ENCODE measurements at places on chromosomes 5 and 9.

GRCh38 chr5:54927097-54927746 lies 58.2 kb downstream of the ESM1 start:
- DNase-seq = no peak

- peak; percentile 14 for DNase-seq
These were observed 45.1 kb downstream of the S1PR3 start for GRCh38 chr9:89036383-89036782.

DNA sequence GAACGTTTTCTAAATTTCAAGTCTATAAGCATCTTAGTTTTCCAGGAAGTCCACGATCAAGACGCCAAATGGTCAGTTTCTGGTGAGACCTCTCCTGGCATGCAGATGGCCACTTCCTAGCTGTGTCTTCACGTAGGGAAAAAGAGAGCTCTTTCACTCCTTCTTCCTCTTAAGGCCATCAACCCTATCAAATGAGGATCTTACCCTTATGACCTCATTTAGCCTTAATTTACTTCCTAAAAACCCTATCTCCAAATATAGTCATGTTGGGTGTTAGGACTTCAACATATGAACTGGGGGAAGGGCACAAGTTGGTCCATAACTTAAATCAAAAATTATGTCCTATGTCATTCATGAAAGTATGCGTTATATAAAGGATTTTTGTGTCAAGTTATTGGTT lies 229.5 kb downstream of the ARL15 start:
- DNase-seq = peak; percentile 51

DNA sequence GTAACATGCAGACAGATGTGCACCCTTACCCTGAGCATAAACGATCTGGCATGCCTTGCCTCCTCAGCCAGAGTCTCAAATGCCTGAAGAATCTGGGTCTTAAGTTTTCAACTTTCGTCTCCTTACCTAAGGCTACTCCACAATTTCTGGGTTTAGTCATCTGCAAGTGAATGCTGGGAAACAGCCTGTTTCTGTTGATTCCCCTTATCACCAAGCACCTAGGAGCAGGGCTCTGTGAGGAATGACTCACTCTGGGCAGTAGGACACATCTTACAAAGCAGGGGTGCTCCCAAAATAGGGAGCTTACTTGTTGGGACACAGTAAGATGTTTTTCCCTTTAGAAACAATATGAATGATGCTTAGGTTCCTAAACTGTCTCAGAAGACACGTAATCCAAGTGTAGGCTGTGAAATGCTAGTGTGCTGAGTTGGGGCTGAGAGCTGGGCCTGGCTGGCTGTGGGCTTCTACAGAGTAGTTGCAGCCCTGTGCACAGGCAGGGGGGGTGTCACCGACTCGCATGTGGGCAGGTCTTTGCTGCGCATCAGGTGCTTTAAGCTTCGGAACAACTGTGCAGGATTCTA lies 58.0 kb downstream of the DAP start:
- DNase-seq = no peak

DNA sequence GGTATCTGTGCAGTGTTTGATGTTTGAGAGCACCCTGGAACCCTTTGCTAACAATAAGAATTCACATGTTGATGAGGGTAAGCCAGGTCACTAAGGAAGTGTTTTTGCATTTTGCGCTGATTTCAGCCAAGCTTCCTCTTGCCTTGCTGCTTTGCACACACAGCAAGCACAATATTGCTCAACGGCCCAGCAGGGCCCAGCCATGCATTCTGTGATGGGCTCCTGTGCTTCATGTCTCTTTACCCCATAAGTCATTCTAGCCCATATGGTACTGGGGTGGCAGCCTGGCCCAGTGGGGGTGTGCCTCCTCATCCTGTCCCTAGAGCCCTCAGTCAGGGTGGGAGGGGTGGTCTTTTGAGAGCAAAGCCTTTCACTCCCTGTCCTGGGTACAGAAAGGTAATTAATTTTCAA lies 481.3 kb downstream of the GADD45G start:
- peak; percentile 64 for DNase-seq

DNA sequence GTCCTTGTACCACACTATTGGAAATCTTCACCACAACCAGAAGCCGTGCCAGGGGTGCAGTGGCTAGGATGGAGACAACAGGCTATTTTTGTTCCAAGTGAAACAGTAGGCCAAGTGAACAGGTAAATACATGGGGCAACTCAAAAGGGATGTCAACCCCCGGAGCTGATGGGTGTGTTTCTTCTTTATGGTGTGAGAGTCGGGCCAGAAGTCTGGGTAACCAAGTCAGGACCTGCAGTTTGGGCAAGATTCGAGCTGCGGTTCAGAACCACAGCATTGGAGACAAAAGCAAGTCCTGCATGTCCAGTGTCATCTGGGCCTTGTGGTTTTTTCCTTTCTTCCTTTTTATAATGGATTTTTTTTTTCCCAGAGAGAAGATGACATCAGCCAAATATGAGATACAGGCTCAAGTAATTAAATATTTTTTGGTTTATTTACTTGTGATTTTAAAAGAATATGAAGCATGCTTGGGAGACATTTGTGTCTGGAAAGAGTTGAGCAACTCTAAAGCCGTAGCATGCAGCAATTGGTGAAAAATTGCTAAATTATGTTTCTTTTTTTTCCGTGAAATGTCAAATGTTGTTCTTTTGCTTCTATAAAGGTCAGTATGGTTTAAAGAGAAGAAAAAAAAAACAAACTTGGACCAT lies 261.6 kb downstream of the ARRDC3 start:
- no peak for DNase-seq

- no peak for DNase-seq
These were observed 143.3 kb upstream of the SMARCA2 start for GRCh38 chr9:1871626-1872419.

DNA sequence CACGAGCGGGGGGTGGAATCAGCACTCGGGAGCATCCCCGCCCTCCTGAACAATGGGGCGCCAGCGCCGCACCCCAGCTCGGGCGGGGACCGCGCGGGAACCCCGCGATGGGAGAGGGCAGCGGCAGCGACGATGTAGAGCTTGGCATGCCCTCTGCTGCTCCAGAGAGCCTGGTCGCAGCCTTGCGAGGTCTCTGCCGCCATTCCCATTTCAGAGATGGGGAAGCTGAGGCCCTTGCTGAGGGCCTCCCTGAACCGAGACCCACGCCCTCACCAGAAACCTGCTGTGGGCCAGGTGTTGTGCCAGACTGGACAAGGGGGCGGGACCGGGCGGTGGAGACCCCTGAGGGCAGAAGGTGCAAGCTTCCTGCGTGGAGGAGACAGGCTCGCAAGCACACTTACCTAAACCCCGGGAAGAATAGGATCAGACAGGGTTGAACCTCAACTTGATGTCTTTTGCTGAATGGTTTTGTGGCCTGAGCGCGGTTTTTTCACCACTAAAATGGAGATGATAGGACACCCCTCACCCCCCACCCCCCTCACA lies 647 bp upstream of the MEGF9 start:
- no peak for DNase-seq

GRCh38 chr5:173441053-173441628 lies 112.9 kb upstream of the STC2 start:
- no peak for DNase-seq

DNA sequence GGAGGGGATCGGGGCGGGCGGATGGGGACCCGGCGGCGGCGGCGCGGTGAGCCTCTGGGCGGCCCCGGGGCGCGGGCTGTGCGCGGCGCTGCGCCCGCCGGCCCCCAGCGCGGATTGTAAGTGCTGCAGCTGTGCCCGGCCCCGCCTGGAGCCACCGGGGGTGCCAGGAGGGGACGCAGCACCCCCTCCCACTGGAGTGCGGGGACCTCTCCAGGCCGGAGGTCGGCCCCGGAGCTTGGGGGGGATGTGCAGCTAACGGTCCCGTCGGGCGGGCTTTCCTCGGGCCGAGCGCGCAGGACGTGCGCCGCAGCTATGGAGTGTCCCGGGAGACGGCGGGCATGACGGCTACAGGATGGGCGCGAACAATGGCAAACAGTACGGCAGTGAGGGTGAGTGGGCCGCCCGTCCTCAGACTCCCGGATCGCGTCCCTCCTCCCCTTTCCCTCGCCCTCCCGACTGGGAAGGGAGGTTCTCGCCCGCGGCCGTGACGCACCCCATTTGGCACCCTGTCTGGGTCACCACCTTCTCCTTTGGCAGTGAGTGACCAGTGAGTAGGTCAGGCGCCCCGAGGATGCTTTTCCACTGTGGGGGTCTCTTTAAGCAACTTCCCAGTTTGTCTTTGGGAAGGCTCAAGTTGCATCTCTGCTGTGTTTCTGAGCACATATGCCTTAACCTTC lies 483 bp downstream of the FBXL7 start:
- DNase-seq = no peak

DNA sequence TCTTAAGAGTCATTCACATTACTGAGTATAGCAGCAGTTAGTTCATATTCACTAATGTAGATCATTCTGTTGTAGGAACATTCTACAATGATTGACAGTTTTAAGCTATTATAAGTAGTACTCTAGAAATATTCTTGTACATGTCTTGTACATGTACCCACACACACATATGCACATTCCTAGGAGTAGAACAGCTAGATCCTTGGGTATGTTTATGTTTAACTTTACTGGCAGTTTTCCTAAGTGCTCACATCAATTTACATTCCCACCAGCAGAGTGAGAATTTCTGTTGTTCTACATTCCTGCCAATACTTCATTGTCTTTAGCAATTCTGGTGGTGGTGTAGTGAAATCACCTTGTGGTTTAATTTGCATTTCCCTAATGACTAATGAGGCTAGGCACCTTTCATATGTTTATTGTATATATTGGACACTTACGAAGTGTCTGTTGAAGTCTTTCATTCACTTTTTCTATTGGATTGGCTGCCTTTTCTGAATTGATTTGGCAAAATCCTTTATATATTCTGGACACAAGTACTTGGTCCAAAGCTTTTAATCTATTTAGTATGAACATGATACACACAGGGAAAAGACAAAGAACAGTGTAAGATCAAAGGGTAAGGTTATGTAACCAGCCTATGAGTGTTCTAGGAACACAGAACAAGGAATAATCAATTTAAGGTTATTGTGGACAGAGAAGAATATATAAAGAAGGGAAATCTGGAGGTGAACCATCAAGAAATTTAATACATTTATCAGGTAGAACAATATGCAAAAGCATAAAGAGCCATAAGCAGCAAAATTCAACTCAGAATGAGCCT lies 95.6 kb downstream of the MLLT3 start:
- no peak for DNase-seq

DNA sequence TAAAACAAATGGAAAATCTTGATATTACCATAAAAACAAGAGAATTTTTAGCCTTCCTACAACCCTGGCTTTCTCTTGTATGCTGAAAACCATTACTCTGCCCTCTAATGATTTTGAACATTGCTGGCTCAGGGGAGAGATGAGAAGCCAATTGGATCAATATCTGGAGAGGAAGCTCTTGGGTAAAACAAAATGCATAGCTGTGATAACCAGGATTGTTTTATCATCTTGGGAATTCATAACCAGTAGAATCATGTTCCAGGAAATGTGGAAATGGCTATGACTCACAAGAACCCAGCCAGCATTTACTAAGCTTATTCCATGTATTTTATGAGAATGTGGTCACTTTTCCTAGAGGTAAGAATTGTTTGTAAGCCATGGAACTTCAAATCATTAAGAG lies 51.1 kb upstream of the CTNND2 start:
- DNase-seq = no peak

GRCh38 chr5:36874465-36874864 lies 2.1 kb upstream of the NIPBL start:
- no peak for DNase-seq

- no peak for DNase-seq
These were observed 292.4 kb downstream of the ZNF608 start for GRCh38 chr5:124454081-124454480.

DNA sequence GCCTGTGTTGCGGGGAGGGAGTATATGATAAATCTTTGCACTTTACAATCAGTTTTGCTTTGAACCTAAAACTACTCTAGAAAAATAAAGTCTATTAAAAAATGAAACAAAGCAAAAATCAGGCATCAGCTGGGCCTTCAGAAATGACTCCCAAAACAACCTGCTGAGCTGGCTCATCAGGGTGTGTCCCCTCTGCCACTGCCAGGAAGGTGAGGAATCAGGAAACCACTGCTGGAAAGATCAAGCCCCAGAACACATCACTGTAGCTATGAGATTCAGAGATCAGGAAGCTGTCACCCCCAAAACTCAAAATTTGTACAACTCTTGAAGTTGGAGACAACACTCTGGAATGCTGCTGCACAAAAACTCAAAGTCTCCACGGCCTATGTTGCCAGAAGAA lies 40.5 kb upstream of the TBCA start:
- no peak for DNase-seq

GRCh38 chr9:26292943-26293342 lies 599.7 kb downstream of the CAAP1 start:
- DNase-seq = no peak

- DNase-seq = peak; percentile 47
These were observed 283.3 kb upstream of the TUT7 start for GRCh38 chr9:86637515-86637914.

DNA sequence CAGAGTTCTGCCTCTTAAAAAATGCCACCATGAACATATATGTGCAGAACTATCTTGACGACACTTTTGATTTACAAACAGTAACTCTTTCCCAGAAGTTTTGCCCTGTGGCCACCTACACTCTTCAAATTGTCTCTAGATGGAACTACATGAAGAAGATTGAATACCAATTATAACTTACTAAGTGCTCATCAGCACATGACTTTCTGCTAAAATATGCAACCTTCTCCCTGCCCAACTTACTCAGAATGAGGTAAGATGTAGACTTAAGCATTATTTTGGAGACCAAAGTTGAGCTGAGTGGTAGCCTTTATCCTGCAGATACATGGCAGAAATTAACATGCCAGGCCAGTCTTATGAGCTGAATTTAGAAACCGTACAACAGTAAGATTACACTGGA lies 105.4 kb downstream of the SEMA5A start:
- no peak for DNase-seq

DNA sequence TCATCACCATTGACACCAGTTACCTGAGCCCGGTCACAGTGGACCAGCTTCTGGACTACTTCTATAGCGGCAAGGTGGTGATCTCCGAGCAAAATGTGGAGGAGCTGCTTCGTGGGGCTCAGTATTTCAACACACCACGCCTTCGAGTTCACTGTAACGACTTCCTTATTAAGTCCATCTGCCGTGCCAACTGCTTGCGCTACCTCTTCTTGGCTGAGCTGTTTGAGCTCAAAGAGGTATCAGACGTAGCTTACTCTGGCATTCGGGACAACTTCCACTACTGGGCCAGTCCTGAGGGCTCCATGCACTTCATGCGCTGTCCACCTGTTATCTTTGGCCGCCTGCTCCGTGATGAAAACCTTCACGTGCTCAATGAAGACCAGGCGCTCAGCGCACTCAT lies 520 bp downstream of the CCIN start:
- DNase-seq = peak; percentile 38

- DNase-seq = peak; percentile 54
These were observed 27.3 kb upstream of the TRIM14 start for GRCh38 chr9:98146101-98146991.
